Urinary bladder (tissue), 4 donors: ENCODE measurements at places on chromosomes 6 and 20. TPM values are rescaled to one million over a fixed set of nuclear protein-coding genes. Genes with fewer than 3 reads are reported as not detected.
A peak's percentile ranks its signal among the peaks of the same experiment; 100 is the strongest.

Gene TPD52L1
- total RNA-seq: 23.6 TPM

GRCh38 chr6:109117346-109118035 lies 22.2 kb downstream of the CEP57L1 start:
- no peak for DNase-seq

- DNase-seq: no peak
These were observed 745 bp upstream of the AGPAT1 start for GRCh38 chr6:32176476-32177182.

- DNase-seq: no peak
These were observed 523.7 kb upstream of the SLC35B3 start for GRCh38 chr6:8958894-8959511.

- DNase-seq: no peak
These were observed 34.1 kb downstream of the MEI4 start for GRCh38 chr6:77686931-77687330.

Gene FAM217A
- not detected for total RNA-seq

GRCh38 chr6:33118525-33119123 lies 42.8 kb downstream of the HLA-DPB1 start:
- peak; percentile 33 for DNase-seq

DNA sequence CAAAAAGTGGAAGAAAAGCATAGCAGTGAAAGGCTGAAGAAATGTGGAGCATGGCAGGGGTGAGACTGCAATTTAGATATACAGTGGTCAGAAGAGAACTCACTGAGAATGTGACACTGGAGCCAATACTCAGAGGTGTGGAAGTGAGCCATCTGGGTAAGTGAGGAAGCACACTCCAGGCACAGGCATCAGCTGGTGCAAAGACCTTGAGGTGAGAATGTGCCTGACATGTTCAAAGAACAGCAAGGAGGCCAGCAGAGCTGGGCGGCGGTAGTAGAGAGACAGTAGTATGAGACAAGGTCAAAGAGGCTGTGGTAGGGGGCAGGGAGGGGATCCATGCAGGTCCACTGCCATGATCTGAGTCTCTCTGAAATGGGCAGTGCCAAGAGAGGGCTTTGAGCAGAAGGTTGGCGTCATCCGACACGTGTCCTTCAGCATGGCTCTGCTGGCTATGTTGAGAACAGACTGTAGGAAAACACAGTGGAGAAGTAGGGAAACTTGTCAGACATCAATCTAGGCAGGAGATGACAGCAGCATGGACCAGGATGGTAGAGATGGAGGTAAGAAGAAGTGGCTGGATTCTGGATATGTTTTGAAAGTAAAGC lies 84.4 kb downstream of the PLCG1 start:
- DNase-seq: no peak

GRCh38 chr20:6081236-6081635 lies 27.4 kb upstream of the LRRN4 start:
- no peak for DNase-seq

DNA sequence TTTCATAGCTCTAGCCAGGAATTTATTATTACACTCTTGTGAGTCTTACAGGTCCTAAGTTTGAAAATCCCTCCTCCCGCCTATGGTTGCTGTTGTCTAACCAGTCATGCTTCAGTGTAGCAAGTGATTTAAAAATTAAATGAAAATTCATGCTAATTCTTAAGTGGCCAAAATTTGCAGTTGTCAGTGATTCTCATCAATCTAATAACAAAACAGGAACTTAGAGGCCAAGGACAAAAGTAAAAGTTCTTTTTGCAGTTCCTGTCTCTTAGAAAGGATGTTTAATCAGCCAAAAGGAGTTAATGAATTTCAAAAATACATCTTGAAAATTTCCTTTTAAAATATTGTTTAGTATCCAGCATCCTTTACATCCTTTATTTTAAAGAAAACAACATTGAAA lies 36.3 kb downstream of the VTA1 start:
- no peak for DNase-seq

- no peak for DNase-seq
These were observed 12.5 kb downstream of the MYH7B start for GRCh38 chr20:34968042-34968775.

- no peak for DNase-seq
These were observed 17.3 kb downstream of the TUBB2B start for GRCh38 chr6:3210024-3210610.

- no peak for DNase-seq
These were observed 655.2 kb upstream of the MAP3K7 start for GRCh38 chr6:91241946-91242613.

GRCh38 chr6:113385020-113385431 lies 472.1 kb upstream of the MARCKS start:
- DNase-seq: no peak

GRCh38 chr20:57650266-57650665 lies 30.0 kb upstream of the ZBP1 start:
- DNase-seq: no peak

Gene RPS6KA2
- total RNA-seq: 34.7 TPM

- no peak for DNase-seq
These were observed 964.6 kb downstream of the HACE1 start for GRCh38 chr6:103895136-103895535.

GRCh38 chr20:36030149-36030548 lies 61.8 kb downstream of the CNBD2 start:
- DNase-seq: peak; percentile 47

DNA sequence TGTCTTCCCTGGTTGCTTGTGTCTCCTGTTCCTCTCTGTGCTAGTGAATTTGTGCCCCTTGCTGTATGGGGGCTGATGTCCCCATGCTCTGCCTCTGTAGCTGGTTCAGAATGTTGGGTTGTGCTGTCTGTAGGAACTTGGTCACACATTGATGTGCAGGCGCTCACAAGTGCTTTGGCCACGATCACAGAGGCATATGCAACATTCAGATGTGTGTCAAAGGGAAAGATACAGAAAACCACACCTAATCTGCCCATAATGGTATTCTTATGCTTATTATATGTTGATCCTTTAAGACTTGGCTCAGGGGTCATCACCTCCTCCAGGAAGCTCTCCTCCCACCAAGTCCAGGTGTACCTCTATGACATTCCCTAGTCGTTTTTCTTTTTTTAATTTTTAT lies 17.1 kb upstream of the DHX35 start:
- DNase-seq: no peak

DNA sequence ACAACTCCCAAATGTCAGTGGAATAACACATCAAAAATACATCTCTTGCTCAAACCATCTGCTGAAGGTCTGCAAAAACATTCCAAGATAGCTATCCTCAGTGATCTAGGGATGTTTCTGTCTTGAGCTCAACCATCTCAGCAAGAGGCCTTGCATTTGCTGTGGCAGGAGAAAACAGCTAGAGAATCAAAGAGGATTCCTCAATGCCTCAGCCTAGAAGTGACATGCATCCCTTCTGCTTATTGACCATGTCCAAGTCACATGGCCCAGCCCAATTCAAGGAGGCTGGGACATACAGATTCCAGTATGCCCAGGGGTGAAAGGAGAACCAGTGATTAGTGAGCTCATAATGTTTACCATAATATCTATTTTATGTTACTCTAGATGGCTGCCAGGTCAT lies 269.5 kb downstream of the PLCB1 start:
- DNase-seq: no peak

GRCh38 chr6:48826901-48827701 lies 636.0 kb downstream of the MMUT start:
- DNase-seq: no peak

DNA sequence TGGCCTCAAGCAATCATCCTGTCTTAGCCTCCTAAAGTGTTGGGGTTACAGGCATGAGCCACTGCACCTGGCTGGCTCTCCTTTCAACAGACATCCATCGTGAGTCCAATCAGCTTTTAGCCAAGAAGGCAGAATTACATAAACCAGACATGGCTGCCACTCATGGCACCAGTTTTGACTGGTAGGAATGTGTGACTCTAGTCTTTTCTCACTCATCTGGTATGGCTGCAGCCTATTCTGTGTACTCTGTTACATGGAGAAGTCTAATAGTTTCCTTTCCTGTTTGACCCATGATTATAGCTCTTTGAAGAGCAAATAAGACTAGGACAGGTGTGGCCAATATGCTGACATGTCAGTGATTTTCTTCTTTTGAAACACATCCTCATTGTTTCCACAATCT lies 27.0 kb upstream of the RNF144B start:
- no peak for DNase-seq

DNA sequence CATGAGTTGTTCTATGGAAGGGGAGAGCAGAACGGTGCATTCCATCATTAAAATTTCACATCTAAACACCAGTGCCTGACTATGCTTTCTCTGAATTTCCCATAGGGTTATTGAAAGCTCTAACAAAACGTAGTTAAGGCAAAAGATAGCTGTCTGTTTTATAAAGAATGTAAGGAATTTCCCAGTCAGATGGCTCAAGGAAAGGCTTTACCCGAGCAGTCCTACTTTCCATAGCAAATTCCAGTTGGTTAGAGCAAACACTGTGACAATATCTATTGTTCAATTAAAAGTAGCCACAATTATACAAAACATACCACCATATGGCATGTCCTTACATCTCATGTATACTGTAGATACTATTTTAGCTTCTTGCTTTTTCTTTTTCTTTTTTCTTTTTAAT lies 1059.5 kb upstream of the FLRT3 start:
- DNase-seq: no peak

Gene TRIM10
- total RNA-seq: 0.42 TPM

DNA sequence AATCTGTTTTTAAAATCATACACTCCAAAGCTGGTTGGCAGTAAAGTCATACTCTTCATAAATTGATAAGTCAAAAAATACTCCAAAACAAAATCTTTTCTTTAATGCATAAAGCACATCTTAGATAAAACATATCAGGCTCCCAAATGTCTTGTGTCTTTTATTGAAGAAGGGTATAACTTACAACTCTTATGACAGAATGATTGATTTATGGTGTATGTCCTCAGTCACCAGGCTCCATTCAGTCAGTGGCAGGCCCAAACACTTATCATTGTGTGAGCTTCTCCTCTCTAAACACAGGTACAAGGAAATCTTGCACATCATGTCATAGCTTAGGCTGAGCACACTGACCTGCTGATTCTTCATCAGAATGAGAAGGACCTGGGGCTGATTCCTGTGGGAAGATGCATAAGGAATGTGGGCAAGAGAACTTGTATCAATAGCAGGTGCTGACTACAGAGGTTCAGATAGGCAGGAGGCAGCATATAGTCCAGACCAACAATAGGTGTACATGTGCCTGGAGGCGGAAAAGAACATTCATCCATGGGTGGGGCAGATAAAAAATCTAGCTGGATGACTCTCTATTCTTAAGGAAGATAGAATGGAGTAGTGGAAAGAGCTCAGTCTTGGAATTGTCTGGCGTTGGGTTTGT lies 1.9 kb downstream of the CALHM5 start:
- no peak for DNase-seq

DNA sequence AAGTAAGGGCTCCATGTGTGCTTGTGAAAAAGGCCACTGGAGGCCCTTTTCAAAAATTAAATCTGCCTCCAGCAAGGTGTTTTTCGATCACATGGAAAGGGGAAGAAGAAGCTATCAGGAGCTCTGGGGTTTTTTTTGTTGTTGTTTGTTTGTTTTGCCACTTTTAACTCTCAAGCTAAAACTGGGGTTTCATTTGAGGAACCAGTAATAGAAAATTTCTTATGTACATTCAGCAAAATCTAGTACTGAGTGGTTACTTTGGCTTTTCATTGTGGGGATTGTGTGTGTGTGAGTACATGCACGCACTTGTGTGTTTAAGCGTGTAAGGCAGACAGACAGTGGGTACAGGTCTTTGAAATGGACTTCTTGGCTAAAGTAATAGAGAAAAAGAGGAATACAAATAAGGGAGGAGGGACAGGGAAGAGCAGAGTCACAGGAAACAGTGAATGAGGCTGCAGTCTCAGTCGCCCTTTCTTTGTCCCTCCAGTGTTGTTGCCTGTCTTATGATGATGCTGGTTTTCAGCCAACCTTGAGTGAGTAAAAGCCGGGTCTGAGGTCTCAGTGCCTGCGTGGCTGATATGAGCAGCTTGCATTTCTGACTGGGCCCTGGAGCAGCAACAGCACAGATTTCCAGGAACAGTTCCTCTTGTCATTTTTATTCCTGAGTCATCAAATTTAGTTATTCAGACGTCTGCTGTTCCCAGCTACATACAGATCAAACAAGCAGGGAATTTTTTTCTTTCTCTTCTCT lies 26.2 kb downstream of the SLC16A10 start:
- DNase-seq: peak; percentile 11

DNA sequence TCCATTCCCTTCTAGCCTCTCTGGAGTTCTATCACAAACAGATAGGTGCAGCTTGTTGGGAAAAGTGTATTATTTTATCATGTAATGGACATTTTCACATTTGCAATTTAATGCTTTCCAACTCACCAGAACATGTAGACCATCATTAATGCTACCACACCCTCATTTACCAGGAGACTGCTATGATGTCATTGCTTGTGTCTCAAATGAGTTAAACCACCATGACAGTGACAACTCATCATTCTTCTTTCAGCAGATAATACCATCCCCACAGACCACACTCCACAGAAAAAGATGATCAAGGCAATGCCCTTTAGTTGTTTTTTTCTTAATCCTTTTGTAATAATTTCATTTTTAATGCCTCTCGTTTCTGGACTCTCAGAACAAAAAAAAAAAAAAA lies 168.7 kb downstream of the AIG1 start:
- no peak for DNase-seq

GRCh38 chr6:166259296-166259977 lies 48.8 kb downstream of the PRR18 start:
- no peak for DNase-seq

Gene OTOR
- 0.16 TPM for total RNA-seq

GRCh38 chr20:24742436-24742835 lies 206.6 kb upstream of the CST7 start:
- DNase-seq: no peak

DNA sequence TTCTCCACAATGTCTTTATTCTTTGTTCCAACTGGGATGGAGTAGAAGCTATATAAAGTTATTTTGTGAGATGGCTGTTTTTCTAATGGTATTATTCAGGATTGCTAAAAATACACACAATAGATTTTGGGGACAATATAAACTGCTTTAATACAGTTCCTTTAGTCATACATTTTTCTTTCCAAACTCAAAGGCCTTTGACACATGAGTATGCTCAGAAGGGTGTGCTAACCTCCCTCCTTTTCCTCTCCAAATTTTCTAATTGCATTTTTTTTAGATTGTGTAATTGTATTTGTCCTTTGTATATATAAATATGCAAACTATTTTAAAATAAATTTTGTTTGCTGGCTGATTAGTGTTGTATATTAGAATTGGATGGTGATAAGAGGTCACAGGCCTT lies 119.6 kb upstream of the FOXO3 start:
- DNase-seq: no peak

GRCh38 chr6:113403966-113404595 lies 453.1 kb upstream of the MARCKS start:
- DNase-seq: peak; percentile 43
